NCI-H1694 treated with DMSO at 0.1 percent for 48 hours (cell line): ENCODE measurements at places on chromosomes 16 and 17.

GRCh38 chr16:11089504-11090124, 145.2 kb downstream of the CLEC16A start:
- DNase-seq, result no peak

DNA sequence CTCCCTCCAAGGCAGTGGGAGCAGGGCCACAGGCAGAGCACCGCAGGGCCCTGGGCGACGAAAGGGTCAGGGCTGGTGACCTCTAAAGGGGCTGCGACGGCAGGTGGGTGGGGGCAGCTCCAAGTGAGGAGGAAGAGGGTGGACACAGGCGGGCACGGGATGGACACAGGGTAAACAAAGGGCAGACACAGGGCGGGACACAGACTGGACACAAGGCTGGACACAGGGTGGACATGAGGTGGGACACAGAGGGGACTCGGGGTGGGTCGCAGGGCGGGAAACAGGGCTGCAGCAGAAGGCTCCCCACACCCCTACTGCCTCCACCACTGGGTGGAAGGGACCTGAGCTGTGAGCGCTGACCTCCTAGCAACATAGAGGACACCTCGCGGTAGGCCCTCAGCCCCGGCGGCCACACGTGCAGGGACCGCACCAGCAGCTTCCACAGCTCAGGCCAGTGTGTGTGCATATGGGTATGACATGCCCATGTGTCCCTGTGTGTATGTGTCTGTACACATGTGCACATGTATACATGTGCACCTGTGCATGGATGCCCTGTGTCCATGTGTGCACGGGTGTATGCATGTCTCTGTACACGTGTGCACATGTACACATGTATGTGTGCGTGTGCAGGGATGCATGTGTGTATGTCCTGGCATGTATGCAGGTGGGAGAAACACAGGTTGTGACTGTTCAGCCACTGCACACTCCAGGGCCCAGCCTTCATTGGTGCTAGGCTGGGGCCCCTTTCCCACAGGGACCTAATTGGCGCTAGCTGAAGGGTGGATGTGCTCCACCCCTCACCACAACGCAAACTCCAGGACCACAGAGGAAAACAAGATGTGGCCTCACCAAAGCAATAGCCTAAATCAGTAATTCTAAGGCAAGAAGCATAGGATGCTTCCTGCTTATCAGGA, 7.6 kb downstream of the LMF1 start:
- DNase-seq, result no peak

GRCh38 chr16:11015076-11015475, 70.7 kb downstream of the CLEC16A start:
- DNase-seq, result no peak

- DNase-seq, result no peak
Observed at GRCh38 chr17:39652587-39653315, 12.4 kb upstream of the TCAP start.

DNA sequence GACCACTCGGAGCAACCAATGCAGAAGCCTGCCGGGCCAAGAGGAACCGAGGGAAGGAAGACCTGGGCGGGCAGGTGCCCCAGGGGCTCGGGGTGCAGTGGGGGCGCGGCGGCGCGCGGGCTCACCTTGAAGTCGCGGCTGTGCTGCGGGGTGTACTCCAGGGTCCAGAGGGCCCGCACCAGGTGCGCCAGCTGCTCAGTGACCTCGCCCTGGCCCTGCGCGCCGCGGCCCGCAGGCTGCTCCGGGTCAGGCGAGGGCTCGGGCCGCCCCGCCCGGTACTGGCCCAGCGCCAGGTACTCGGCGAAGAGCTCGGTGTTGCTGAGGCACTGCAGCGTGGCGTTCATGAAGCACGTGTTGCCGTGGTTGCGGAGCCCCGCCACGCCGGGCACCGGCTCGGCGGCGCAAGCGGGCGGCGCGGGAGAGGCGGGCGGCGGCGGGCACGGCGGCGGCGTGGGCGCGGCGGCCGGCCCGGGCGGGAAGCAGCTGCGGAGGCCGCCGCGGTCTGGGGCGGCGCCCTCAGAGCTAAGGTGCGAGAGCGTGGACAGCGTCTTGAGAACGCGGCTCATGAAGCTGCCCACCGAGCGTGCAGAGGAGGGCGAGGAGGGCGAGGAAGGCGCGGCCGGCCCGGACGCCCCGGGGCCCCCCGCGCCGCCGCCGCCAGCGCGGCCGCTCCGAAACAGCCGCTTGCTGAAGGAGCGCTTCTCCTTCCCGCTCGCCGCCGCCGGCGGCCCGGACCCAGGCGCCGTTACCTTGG, 562 bp downstream of the USP31 start:
- DNase-seq, result no peak

DNA sequence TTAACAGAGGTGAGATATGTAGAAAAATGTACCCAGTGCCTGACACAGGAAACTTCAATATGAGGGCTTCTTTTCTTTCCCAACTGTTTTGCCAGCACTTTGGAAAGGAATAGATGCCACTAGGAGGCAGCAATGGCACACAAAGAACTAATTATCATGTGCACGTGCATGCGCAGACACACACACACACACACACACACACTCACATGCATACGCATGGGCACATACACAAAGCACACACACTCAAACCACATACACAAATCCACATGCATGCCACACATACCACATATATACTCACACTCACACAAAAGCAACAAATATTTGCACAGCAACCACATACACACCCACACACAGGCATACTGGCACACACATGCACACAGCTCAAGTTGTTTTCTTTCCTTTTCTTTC, 8.8 kb upstream of the CEP112 start:
- no peak for DNase-seq

- no peak for DNase-seq
Observed at GRCh38 chr17:50027172-50027880, 28.6 kb upstream of the ITGA3 start.

DNA sequence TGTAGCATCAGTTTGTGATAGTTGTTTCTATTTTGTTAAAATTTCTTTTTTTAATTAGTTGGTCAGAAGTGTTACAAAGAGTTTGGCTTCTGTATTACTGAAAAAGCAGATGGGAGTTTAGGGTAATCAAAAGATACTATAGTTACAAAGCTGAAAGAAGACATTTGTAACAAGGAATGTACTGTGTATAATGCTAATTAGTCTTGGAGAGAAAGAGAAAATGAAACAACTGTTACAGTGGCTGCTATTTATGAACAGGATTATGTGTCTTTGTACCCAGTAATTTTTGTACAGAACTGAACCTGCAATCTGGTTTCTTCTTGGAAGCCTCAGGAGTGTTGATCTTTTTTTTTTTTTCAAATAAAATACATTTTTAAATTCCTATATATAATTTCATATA, 14.3 kb downstream of the GDPD1 start:
- no peak for DNase-seq

- DNase-seq, result peak; percentile 58
Observed at GRCh38 chr16:11257131-11257938, 1.3 kb upstream of the SOCS1 start.

GRCh38 chr16:85612191-85612800, 826 bp upstream of the GSE1 start:
- DNase-seq, result peak; percentile 60

- no peak for DNase-seq
Observed at GRCh38 chr17:70468661-70469060, 299.3 kb downstream of the KCNJ2 start.

DNA sequence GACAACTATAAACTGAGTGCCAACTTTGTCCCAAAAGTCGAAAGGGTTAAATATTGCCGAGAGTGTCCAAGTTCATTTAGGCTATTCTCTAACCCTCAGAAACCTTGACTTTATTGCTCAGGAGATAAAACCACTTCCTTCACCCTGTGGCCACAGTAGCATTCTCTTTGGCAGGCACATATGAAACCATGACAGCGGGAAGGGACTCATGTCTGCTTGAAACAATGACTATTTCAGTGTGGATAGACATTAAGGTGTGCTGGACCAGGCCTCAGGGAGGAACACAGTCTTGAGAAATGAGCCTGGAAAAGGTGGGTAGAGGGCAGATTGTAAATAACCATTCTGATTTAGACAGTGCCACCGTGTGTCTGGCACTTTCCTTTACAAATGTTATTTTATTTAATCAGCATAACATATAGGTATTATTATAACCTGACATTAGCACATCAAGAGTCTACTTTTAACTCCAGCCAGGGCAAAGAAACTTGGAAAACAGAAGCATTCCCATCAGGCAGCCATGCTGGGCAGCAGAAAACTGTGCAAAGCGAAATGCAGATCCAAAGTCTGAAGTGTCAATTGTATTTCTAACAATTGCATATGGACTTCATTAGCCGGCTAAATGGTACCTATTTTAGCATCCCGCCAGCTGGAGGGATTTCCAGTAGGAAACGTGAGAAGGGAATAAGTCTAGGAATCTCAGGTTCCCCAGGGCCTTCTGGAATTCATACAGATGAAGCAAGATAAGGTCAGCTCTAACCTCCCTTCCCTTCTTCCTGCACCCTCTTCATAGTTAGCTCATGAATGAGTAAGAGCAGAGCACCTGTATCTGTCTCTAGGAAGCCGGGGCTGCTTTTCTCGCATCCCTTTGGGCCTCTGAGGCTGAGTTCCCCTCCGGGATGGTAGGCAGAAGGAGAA, 212.8 kb upstream of the ELAC2 start:
- DNase-seq, result no peak
